ENCODE measurements at places on chromosomes 16 and 17.

GRCh38 chr17:27578718-27579085, 52.3 kb upstream of the LGALS9 start:
- no peak for DNase-seq

DNA sequence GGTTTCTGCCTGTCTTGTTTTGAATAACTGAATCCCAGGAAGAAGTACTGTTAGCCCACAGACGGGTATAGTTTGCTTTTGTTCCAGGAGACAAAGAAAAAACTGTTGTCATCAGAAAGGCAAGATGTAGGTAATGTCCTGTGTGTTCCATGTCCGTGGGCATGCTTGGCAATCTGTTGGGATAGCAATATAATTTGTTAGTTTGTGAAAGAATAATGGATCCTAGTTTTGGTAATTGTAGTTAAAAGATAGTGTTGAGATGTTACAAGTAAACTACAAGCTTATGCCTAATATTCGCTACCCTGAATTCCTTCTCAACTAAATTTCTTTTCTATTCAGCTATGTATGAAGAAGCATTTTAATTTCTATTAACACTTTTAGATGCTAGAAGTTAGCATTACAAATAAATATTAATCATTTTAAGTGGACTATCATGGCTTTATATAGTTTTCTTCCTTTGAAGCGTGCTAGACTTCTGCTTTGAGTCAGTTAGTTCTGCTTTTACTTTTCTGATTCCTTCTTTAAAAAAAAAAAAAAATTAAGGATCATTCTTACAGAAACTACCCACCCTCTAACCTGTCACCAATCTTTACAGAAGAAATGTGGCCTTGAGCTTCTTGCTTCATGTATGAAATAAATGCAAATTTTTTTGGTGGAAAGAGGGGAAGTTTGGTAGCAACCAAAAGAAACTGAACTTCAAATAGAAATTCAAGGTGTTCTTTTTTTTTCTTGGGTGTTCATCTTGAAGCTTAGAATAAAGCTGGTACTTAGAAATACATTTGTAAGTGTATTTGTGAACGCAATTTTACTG, 2.4 kb downstream of the EVI2A start:
- DNase-seq = no peak

GRCh38 chr17:21171309-21171922, 42.5 kb downstream of the TMEM11 start:
- no peak for DNase-seq

GRCh38 chr17:65918500-65918899, 273.4 kb downstream of the CEP112 start:
- peak; percentile 17 for DNase-seq

DNA sequence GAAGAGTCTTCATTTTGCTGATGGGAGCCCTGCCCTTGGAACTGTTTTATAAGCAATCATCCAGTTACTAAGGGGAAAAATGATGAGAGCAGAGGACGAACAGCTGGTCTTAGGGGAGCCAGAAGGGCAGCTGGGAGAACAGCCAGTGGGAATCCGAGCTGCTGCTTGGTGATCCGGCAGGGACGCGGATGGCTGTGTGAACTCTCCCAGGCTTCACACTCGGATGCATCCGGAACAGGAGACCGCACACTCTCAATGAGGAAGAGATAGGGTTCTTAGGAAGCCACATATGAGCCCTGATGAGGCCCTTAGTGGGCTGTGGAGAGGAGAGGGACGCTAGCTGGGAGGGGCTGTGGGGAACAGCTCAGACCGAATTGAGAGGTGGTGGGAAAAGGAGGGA, 5.0 kb upstream of the CACNG5 start:
- peak; percentile 90 for DNase-seq

- DNase-seq = peak; percentile 70
These were observed 21.7 kb upstream of the ACSF3 start for GRCh38 chr16:89071686-89072547.

- no peak for DNase-seq
These were observed 33.1 kb downstream of the NECAB2 start for GRCh38 chr16:84000989-84001642.

DNA sequence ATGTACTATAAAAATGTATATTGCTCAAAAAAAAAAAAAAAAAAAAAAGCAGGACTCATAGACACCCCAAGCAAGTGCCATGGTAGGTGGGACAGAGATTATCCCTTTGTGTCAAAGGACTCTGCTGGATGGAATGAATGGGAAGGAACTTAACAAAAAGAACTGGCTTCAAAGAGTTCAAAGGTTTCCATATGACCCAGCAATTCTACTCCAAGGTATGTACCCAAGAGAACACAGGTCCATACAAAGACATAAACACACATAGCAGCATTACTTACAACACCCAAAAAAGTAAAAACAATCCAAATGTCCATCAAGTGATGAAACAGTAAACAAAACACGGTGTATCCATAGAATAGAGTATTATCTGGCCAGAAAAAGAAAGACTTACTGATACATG, 255.2 kb downstream of the SLC39A11 start:
- no peak for DNase-seq

GRCh38 chr16:457732-458400, 32.4 kb downstream of the RAB11FIP3 start:
- DNase-seq = peak; percentile 64

- DNase-seq = peak; percentile 11
These were observed 53.5 kb downstream of the SOCS1 start for GRCh38 chr16:11202260-11203091.

DNA sequence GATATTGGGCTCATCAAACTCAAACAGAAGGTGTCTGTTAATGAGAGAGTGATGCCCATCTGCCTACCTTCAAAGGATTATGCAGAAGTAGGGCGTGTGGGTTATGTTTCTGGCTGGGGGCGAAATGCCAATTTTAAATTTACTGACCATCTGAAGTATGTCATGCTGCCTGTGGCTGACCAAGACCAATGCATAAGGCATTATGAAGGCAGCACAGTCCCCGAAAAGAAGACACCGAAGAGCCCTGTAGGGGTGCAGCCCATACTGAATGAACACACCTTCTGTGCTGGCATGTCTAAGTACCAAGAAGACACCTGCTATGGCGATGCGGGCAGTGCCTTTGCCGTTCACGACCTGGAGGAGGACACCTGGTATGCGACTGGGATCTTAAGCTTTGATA, 2.6 kb upstream of the HPR start:
- no peak for DNase-seq

DNA sequence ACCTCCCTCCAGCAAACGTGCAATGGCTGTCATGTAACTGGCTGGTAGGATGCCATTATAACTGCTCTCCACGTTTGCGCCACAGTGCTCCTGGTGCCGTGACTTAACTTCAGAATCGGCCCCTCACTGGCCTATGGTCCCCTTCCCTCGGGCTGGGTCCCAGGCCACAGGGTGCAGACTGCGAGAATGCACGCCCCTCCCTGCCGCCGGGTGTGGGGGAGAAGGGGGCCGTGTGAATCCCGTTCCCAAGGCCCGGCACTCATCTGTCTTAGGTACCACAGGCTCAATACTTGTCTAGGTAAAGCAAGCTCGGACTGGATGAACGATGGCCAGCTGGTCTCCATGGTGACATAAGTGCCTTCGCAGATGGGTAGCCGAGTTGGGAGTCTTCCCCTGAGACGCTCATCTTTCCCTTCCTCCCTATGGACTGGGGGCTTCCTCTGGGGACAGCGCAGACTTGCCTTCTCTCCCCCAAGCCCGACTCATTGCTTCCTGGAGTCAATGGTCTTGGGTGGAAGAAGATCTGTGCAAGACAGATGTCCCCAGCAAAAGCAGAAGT, 37.8 kb downstream of the TIMM22 start:
- DNase-seq = peak; percentile 55

GRCh38 chr16:3012246-3012645, 477 bp upstream of the CLDN9 start:
- DNase-seq = no peak

- DNase-seq = no peak
These were observed 500.8 kb downstream of the NPIPA7 start for GRCh38 chr16:16879567-16880251.

GRCh38 chr17:57943140-57943539, 12.1 kb downstream of the CUEDC1 start:
- DNase-seq = no peak

GRCh38 chr16:88591577-88592021, 21.4 kb downstream of the ZC3H18 start:
- DNase-seq = no peak

GRCh38 chr16:47734987-47735594, 274.0 kb downstream of the PHKB start:
- DNase-seq = no peak

GRCh38 chr17:57406131-57406980, 150.0 kb downstream of the MSI2 start:
- DNase-seq = peak; percentile 96

- no peak for DNase-seq
These were observed 346.6 kb upstream of the CCL2 start for GRCh38 chr17:33908363-33909064.

GRCh38 chr17:72527789-72528188, 407.0 kb downstream of the SOX9 start:
- no peak for DNase-seq

DNA sequence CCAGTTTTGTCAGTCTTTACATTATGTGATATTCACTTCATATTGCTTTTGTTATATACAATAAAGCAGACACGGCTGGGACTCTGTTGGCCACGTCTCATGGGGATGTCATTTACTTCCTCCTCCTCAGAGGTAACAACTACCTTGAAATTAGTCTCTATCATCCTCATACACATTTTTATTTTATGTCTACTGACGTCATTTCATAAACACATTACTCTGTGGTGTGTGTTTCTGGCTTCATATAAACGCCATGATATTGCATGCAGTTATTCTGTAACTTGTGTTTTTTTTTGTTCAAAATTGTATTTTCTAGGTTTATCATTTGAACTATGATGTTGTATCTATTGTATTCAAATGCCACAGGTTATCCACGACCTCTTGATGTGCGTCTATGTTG, 13.4 kb upstream of the IRF8 start:
- no peak for DNase-seq

- DNase-seq = no peak
These were observed 950 bp upstream of the MYO1C start for GRCh38 chr17:1493291-1493980.

DNA sequence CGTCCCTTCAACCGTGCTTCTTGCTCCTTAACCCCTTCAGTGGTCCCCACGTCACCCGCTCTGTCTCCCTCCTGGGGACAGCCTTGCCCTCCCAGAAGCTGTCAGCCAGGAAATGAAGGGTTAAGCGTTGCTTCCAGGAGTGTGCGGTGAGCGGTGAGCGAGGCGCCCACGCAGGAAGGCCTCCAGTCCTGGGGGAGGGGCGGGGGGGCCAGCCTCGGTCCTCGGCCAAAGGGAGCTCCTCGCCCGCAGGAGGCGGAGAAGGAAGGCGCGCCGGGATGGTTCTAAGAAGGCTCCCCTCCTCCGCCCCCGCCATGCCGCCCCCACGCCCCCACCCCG, 2.3 kb downstream of the RBFOX3 start:
- DNase-seq = peak; percentile 61

DNA sequence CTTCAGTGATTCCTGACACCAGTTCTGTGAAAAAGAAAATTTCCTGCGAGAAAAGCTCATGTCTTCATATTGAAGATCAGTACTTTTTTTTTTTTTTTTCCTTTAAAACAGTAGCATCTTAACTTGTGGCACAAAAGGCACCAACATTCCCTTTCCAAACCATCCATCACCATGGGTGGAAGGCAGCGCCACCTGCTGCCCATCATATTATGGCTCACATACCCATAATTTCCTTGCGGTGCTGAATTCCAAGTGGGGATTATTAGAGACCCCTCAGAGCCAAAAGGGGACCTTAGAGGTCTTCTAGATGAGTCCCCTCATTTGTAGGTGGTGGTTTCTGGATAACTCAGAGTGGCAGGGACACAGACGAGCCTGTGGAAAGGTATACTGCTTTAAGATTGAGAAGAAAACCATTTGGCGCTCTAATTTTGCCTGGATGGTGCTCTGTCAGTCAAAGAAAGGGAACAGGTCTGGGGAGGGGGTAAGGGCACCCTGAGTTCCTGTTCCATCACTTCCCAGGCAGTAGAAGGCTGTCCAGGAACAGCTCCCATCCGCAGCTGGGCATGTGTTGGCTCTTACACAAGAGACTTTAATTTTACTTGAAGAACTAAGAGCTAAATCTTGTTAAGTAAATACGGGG, 7.9 kb upstream of the SOST start:
- DNase-seq = peak; percentile 81

- DNase-seq = no peak
These were observed 35.2 kb downstream of the LRRC75A start for GRCh38 chr17:16456742-16457316.

GRCh38 chr17:45841186-45841585, 3.5 kb upstream of the SPPL2C start:
- DNase-seq = peak; percentile 44

DNA sequence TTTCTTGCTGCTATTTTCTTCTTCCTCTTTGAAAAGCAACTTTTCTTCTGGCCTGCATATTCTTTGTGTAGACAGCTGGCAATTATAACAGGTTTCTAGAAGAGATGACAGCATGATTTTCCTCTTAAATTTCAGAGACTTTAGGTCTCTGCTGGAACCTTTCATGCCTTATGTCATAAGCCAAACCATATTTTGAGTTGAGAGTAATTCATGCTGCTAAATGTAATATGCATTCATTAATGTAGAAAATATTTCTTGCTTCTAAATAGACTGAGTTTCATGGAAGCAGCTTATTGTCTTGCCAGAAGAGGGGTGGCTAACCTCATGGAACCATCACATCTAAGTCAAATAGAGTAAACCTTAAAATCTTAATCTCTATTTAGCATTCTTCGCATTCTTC, 25.9 kb upstream of the ABCA9 start:
- no peak for DNase-seq

DNA sequence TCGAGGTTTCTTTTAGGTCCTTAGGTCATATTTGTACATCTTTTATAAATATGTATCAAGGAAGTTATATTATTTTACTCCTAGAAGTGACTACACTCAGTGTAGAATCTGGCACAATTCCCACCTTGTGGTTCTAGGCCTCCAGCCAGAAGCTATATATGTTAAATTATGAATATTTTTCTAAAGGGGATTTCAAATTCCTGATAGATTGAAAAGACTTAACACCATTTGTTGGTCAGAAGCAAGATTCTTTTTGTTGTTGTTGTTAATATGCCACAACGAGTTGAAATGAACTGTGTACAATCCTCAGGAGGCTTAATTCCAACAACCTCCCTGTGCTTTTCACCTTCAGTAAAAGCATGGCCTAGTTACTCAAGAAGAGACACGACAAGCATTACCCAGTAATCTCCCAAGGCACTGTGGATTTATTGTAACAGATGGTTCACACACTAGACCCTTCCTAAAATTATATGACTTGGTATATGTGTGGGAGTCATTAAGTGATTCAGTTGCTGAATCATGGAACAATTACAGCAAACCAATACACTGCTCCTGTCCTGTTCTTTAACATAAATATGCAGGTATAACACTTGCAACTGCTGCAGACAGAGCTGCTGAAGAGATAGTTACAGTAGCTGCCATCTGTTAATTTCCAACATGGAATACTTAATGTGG, 964.4 kb upstream of the GOT2 start:
- peak; percentile 48 for DNase-seq

- peak; percentile 82 for DNase-seq
These were observed 218.5 kb upstream of the CIBAR2 start for GRCh38 chr16:85330694-85331188.

GRCh38 chr16:84585467-84585866, 32.4 kb downstream of the COTL1 start:
- no peak for DNase-seq
